Mesendoderm (in vitro differentiated cells): ENCODE measurements at places on chromosomes 13 and 19.

DNA sequence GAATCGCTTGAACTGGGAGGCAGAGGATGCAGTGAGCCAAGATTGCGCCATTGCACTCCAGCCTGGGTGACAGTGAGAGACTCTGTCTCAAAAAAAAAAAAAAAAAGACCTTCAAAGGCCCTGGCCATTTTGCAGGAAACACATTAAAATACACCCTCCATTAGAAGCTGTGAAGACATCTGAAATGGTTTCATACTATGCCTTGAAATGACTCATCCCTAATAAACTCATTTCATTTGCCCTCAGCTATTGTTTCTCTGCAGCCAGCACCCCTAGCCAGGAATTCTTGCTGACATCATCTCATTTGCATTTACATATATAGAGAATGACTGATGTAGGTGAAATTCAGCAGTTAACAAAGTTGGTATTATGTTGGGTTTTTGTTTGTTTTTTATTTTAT lies 8.7 kb downstream of the EML2 start:
- DNase-seq = peak; percentile 92
- no peaks in the 10 kb centered on the region for H3K36me3 ChIP-seq
- H3K27ac ChIP-seq = no peak overlapping the region

DNA sequence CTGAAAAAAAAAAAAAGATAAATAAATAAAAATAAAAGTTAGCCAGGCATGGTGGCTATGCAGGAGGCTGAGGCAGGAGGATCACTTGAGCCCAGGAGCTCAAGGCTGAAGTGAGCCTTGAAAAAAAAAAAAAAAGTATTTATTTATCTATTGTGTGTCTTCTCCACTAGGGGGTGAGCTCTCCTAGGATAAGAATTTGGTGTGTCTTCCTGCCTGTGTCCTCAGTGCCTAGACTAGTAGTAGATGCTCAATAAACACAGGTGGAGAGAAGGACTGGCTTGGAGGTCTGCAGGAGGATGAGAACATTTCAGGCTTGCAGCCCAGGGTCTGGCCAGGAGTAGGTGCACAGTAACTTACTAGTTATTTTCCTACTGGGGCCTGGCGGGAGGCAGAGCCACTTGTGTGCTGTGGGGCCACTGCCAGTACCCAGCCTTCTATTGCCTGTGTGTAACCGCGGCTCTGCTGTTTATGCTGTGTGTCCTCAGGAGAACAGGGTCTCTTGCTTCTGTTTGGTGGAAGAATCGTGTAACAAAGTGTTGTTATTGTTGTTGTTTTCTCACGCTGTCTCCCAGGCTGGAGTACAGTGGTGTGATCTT lies 5.4 kb downstream of the LMTK3 start:
- H3K4me3 ChIP-seq = no peak overlapping the region
- DNase-seq = peak; percentile 78
- no peaks in the 10 kb centered on the region for H3K4me1 ChIP-seq
- H3K27ac ChIP-seq = no peak overlapping the region
- no peaks in the 10 kb centered on the region for H3K36me3 ChIP-seq

- H3K4me1 ChIP-seq = no peaks in the 10 kb centered on the region
- H3K27me3 ChIP-seq = no peaks in the 10 kb centered on the region
- H3K27ac ChIP-seq = no peak overlapping the region
- peak; percentile 75 for DNase-seq
- H3K36me3 ChIP-seq = no peaks in the 10 kb centered on the region
These were observed 19.9 kb downstream of the TINCR start for GRCh38 chr19:5547881-5548280.

- H3K36me3 ChIP-seq = no peaks in the 10 kb centered on the region
- DNase-seq = no peak
- no peak overlapping the region for H3K4me3 ChIP-seq
- peaks cover 4% of the 10 kb centered on the region for H3K4me1 ChIP-seq
- no peaks in the 10 kb centered on the region for H3K27me3 ChIP-seq
These were observed 2.3 kb downstream of the ZSCAN5A start for GRCh38 chr19:56312342-56312741.

DNA sequence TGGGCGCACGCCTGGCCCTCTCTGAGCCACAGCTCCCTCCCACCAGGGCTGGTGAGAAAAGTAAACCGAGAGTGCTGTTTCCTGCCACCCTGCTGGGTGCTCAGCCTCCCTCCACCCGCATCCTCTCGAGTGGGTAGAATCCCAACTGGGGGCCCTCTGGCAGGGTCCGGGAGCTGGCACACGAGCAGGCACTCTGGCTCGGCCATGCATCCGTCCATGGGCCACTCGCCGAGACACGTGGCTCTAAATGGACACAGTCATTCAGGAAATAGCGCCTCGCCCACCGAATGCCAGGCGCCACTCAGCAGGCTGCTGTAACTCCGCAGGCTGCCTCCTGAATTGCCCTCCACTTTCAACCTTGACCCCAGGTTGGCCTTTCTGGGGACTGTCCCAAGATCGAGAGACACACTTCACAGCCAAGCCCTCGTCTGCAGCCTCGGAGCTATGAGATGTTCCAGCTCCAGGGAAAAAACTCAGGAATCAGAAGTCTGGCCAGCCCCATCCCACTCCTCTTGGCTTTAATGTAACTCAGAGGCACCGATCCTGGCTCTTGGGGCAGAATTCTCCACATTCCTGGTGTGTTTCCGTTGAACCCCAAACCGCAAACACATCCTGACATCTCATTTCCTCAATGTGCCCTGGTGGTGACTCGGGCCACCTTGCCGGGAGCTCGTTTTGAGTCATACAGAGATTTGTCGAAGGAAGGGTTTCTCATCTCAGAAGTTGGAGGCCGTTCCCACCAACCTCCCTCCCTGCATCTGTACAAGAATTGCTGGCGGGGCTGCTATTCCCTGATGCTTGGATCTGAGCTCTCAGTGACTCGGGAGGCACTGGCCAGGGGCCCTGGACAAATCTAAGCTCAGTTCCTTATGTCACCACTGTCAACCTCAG lies 14.1 kb downstream of the KLF2 start:
- H3K36me3 ChIP-seq = no peaks in the 10 kb centered on the region
- no peaks in the 10 kb centered on the region for H3K27me3 ChIP-seq
- DNase-seq = peak; percentile 42
- H3K4me1 ChIP-seq = no peaks in the 10 kb centered on the region
- no peak overlapping the region for H3K27ac ChIP-seq

DNA sequence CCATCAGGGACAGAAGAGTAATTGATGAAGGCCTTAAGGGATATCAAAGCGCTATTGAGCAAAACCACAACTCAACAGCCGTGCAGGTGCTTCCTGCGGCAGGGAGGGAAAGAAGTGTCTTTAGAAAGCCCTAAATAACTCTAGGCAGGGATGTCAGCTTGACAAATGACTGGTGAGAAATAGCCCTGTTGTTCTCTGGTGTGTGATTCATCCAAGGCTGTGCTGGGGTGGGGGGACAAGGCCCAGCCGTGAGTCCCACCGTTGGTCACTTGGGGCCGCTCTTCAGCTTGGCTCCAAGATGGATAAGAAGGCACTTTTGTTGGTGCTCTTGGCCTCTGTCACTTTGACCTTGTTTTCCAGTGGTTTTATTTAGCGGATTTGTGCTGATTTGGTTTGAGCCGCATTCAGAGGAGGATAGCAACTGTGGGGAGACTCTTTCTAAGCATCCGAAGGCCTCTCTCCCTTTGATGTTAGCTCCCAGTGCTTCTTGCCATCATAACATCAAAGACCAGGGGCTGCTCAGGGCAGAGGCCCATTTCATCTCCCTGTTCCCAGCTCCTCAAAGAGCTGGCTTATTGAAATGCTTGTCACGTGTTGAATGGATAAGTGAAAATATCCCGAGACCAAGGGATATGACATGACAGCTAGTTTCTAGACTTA lies 130.3 kb upstream of the SERP2 start:
- no peaks in the 10 kb centered on the region for H3K27me3 ChIP-seq
- H3K4me3 ChIP-seq = no peak overlapping the region
- no peak overlapping the region for H3K27ac ChIP-seq
- no peaks in the 10 kb centered on the region for H3K4me1 ChIP-seq
- DNase-seq = peak; percentile 92

GRCh38 chr13:39816936-39817335 lies 161.5 kb downstream of the COG6 start:
- H3K4me3 ChIP-seq = no peak overlapping the region
- no peak overlapping the region for H3K27ac ChIP-seq
- no peaks in the 10 kb centered on the region for H3K27me3 ChIP-seq
- H3K36me3 ChIP-seq = no peaks in the 10 kb centered on the region

DNA sequence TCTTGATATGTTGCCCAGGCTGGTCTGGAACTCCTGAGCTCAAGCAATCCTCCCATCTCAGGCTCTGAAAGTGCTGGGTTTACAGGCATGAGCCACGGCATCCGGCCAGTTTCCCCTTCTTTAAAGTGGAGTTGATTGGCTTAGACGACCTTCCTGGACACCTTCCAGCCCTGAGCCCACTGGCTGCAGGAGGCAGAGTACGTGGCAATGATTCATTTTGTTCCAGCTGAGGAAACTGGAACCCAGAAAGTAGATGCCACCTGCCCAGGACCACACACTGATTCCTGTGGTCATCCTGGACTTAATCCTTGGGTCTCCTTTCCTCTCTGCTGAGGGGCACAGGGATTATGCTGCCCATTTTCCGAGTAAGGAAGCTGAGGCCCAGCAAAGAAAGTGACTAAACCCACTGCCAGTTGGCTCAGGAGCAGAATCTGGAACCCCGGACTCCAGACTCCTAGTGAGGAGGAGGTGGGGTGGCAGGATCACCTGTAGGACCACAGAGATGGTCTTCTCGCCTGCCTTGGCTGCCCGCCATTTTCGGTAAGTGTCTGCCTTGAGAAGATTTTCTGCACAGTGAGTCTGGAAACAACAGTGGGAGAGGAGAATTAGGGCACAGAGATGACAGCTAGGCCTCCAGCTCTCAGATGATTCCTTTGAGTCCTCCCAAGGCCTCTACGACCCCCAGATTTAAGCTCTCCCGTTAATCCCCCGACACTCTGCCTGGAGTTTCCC lies 737 bp downstream of the XRCC1 start:
- H3K4me1 ChIP-seq = peaks cover 4% of the 10 kb centered on the region
- no peak overlapping the region for H3K27ac ChIP-seq
- DNase-seq = no peak
- H3K4me3 ChIP-seq = peak overlapping the region; percentile 66
- H3K27me3 ChIP-seq = no peaks in the 10 kb centered on the region

GRCh38 chr13:94494026-94494425 lies 14.5 kb upstream of the DCT start:
- no peaks in the 10 kb centered on the region for H3K36me3 ChIP-seq
- H3K4me1 ChIP-seq = no peaks in the 10 kb centered on the region
- DNase-seq = no peak
- no peak overlapping the region for H3K4me3 ChIP-seq
- H3K27me3 ChIP-seq = no peaks in the 10 kb centered on the region

DNA sequence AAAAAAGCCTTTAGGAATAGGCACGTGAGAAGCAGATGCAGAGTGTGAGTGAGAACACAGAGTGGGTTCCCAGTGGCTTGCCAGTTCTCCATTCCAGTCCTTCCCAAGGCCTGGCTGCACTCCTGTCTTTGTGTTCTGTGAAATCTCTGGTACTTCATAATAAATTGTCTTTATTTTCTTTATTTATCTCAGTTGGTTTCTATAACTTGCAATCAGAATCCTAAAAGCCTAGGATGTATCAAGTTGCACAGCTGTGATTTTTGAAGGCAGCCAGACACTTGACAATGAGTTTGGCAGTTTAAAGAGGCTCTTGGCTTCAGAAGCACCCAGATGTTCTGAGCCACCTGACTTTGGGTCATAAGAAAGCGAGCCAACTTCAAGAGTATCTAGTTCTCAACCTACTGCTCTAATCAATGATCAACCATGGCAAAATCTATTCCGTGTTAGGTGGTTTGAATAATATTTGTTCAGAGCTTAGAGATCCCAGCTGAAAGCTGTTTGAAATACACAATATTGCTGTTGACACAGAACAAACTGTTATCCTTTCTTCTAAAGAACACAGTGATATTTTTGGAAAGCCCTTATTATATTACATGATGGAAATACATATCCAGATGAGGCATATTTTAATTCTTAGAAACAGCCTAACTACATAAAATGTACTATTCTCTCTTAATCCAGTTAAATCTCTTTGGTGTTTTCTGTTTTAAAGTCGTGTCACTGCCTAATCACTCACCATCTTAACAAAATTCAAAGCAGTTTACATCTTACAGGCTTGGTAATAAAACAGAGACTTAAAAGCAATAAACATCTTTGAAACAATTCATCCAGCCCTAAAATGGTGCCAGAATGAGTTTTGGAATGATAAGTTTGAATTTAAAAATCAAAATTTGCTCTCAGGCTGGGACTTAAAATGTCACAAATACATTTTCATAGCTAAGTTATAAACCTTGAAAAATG lies 483.0 kb upstream of the NBEA start:
- H3K4me1 ChIP-seq = no peaks in the 10 kb centered on the region
- H3K4me3 ChIP-seq = no peak overlapping the region
- no peaks in the 10 kb centered on the region for H3K36me3 ChIP-seq
- no peaks in the 10 kb centered on the region for H3K27me3 ChIP-seq
- no peak for DNase-seq
- no peak overlapping the region for H3K27ac ChIP-seq

- DNase-seq = no peak
- H3K27ac ChIP-seq = no peak overlapping the region
- no peak overlapping the region for H3K4me3 ChIP-seq
- no peaks in the 10 kb centered on the region for H3K27me3 ChIP-seq
- no peaks in the 10 kb centered on the region for H3K4me1 ChIP-seq
These were observed 5.5 kb upstream of the SERTM1 start for GRCh38 chr13:36668316-36668715.

DNA sequence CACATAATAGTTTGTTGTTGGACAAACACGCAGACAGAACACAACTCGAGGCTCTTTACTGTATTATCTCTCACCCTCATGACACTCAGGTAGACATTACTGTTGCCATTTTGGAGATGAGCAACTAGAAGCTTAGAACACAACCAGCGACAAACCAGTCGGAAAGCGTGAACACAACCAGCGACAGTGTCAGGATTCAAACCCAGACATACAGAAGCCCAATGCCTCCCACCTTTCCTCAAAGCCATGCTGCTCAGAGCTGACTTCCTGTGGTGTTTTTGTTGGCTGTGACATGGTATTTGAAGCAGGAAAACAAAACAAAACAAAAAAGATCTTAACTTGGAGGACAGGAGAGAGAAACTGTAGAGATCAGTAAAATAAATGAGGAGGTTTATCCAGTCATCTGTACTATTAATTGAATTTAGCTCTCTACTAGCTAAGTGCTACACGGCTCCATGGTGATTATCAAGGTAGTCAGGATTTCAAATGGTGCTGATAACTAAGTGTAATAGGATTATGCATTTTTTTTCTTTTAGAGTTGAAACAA lies 92.1 kb downstream of the STARD13 start:
- H3K27ac ChIP-seq = no peak overlapping the region
- peak; percentile 76 for DNase-seq
